Activated gamma-delta T cell (primary cell): ENCODE measurements at places on chromosomes 2 and 18.

- no peak for DNase-seq
Observed at GRCh38 chr18:55413474-55413873, 174.5 kb downstream of the TCF4 start.

- no peak for DNase-seq
Observed at GRCh38 chr2:14543284-14543683, 89.2 kb upstream of the LRATD1 start.

GRCh38 chr2:144516411-144516980 lies 3.4 kb downstream of the ZEB2 start:
- peak; percentile 27 for DNase-seq

GRCh38 chr18:24014062-24014985 lies at the start of gene TTC39C:
TSS of gene TTC39C (plus strand) at chr18:24014754. CDS start at chr18:24014872, 118 bp downstream.
- DNase-seq: peak; percentile 86

- no peak for DNase-seq
Observed at GRCh38 chr2:51960841-51961335, 929.0 kb upstream of the NRXN1 start.

DNA sequence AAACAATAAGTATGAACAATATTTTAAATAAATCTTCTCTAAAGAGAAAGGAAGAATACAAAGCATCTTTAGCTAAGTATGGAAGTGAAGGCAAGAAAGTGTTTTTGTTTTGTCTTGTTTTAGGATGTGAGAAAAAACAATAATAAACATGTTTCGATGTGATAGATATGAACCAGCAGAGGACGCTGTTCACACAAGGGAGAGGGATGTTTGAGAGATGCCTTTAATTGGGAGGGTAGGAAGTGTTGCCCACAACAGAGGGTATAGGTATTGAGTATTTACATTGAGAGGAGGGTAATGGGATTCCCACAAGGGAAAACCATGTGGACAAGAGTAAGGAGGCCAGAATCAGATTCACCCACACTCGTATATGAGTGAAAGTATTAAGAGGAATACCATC lies 55.1 kb downstream of the CDH19 start:
- no peak for DNase-seq

- DNase-seq: no peak
Observed at GRCh38 chr2:56040189-56040588, 116.6 kb upstream of the EFEMP1 start.

- no peak for DNase-seq
Observed at GRCh38 chr2:70498528-70498927, 55.1 kb downstream of the TGFA start.

GRCh38 chr2:102129951-102130646 lies 12.4 kb upstream of the IL1R1 start:
- DNase-seq: no peak

DNA sequence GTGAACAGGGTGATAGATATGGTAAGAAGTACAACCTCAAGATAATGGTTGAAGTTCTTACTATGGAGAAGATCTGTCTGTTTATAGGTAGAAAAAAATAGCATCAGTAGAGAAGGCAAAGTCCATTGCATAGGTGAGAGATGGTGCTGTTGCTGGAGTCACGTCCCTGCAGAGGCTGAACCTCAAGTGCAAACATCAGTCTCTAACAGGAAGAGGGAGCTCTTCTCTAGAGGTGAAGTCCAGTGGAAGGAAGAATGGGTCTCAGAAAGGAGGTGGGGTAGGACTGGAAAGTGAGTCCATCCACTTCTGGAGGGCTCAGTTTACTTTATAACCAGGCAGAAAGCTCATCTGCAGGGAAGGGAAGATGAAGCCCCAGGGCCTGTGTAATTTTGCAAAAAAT lies 337.7 kb downstream of the MEIS1 start:
- no peak for DNase-seq

DNA sequence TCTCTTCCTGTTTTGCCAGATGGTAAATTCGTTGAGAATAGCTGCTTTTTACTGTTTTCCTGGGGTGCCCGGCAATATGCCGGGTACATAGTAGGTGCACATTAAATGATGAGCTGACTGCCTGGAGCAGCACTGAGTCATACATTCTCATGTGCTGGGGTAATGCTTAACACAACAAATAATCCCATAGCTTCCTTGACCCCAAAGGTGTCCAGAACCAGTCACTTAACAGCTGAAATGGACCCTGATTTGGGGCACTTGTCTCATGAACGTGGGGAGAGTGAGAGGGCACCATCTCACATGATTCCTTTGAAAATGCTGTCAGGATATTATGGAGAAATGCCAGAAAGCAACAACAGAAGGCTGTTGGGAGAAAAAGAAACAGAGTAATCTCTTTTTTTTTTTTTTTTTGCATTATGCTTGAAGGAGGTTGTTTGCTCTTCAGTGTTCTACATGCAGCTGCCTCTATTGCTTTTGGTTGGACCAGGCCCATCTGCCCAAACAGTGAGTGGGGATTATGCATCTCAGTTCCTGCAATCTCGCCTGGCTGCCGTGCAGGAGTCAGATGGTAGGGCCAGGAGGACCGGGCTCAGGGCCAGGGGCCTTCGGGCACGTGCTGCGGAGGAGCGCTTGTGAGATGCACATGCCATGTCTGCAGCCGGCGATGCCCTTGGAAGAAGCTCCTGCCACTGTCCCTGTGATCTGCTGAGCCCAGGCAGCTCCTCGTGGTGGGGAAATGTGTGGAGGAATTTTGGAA lies 162.1 kb downstream of the SH3RF3 start:
- no peak for DNase-seq

DNA sequence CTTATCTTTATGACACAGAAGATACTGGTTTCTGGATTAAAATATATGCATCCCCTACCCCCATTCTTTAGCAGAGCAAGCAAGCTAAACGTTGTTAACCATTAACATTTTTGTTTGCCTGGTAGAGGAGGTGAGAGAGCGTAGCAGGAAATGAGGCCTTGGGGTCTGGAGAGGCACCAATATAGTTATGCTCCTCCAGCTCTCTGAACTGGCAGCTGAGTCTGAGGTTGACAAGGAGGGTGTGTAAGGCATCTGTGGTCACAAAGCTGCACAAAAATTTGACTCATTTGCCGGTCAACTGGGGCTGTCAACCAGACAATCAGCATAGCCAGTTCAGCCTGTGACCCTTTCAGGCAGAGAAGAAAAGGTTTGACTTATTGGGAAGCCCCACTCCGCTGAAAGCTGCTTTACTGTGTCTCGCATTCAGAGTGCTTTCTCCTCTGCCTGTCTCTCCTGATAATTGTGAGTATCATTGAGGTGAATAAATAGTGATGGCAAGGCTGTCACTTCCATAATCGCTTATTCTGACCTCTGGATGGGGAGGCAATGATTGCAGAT lies 647.5 kb upstream of the SETBP1 start:
- no peak for DNase-seq

- DNase-seq: no peak
Observed at GRCh38 chr2:149090706-149091105, 52.2 kb downstream of the LYPD6B start.

DNA sequence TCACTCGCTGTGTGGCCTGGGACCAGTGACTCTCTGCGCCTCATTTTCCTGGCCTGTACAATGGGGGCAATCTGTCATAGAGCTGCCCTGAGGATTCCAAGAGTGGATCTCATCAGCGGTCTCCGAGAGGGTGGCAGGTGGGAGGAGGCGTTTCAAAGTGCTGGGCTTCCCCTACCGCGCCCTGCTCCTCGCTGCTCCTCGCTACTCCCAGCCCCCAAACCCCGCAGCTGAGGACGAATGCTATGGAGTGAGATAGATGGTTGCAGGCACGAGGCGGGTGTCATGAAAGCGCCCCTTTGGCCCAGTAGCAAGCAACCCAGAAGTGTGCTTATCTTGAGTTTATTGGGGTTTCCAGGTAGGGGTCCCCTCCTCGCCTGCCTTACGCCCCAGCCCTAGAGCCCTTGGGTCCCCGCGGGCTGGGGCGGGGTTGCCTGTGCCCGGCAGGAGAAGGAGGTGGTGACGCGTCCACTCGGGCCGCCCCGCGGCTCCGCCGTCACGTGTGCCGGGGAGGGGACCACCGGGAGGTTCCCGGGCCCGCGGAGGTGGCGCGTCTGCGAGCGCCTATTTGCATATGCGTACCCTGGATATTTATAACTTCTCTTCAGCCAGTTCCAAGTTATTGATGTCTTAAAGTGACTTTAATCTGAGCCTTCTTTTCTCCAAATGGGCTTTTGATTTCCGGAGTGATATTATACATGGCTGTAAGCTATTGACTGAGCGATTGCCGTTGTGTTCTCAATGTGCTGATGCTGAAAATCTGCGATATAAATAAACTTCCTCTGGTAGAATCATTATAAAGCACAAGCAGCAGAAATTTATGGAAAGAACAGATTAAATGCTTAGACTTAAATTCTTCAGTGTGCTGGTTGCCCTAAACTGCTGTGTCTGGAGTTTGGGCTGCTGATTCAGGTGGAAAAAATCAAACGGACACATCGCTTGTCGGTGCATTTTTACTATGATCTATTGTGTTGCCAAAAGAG lies 263.7 kb downstream of the ATAD2B start:
- DNase-seq: no peak

GRCh38 chr2:222992137-222992536 lies 59.9 kb upstream of the KCNE4 start:
- DNase-seq: no peak

DNA sequence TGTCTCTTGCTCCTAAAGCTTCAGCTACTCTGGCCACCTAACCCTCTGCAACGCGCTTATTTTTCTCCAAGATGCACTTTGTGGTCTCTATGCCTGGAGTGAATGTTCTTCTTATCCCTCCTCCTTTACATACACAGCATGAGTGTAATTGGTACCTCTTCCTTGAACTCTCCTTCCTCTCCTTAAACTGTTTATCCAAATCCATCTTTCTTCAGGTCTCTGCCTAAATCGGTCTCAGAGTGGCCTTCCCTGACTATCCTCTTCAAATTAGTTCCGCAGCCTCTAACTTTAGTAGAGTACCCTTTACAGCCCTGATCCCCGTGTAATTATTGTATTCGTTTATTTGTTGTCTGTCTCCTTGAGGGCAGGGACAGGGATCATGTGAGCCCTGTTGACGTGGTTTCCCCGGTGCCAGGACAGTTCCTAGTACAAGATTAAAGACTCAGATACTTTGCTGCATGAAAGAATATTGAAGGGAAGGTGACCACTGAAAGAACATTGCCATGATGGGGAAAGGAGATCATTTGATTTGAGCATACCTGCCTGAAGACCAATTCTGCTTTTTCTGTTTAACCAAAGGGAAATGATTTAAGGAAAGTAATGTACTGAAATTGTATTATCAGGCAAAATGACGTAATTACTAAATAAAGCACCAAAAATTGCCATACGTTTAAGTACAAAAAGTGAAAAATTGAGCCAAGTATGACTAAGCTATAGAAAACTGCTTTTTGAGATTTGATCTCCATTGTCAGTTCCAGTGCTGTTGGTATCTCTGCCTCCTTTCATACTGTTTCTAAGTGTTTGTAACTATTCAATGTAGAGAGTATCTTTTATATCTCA lies 1.2 kb downstream of the CNOT9 start:
- DNase-seq: no peak

DNA sequence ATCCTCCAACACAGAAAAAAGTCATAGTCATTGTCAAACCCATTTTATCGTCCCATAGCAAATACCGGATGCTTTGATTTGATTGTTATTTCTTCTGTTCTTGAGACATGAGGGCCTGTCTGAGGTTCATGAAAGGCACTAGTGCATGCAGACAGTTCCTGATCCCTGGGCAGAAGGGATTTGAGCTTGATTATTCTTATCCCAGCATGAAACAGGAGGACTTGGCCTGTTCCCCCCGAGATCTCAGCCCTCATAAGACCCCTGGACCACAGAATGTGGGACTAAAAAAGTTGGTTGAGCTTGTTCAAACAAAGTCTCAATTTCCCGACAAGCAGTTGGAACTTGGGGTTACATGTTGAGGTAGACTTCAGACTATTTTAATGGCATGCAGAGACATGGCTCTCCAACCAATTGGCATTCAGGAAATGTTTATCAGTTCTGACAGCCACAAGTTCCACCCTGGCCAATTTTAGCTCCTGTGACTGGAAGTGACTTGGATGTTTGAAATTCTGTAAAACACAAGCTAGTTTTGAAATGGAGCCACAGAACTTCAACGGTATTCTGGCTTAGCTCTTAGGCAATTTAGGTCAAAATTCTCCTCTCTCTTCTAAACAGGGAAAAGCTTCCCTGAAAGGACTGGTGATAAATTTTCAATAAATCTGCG lies 366.9 kb upstream of the SLC14A2 start:
- DNase-seq: no peak

DNA sequence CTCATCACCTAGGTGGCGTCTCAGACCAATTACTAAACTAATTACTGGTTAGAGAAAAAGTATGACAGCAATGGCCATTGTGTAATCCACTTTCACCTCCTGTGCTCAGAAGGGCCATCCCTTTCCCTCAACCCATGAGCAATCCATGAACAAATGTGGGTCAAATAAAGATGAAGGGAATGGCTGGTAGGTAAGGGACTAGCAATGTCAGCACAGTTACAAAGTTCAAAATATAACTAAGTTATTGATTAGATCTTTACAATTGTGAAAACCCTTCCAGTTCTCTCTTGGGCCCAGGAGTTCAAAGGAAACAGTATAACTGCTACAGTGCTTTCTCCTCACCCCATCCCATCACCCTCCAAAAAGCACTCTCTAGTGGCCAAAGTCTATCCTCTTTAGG lies 98.3 kb downstream of the DTNA start:
- DNase-seq: no peak

- no peak for DNase-seq
Observed at GRCh38 chr2:85994421-85994777, 105.6 kb upstream of the ST3GAL5 start.

GRCh38 chr2:208148803-208149202 lies 2.8 kb upstream of the CRYGB start:
- DNase-seq: no peak

DNA sequence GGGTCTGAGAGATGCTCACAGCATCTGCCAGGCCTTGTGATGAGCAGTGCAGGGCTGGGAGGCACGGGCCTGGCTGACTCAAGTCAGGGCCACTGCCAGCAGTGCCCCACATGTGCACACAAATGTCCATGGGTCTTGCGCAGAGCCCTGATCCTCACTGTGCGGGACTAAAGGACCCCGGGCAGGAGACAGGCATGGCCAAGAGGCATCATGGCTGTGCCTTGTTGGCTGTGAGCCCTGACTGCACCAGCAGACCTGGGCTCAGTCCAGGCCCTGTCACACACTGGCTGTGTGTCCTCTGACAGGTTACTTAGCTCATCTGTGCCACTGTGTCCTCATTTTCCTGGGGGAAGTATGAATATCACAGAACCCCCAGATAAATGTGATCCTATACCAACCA lies 4.0 kb downstream of the KCNIP3 start:
- DNase-seq: no peak
